ENCODE measurements at places on chromosomes 3 and 15. TPM values are rescaled to one million over a fixed set of nuclear protein-coding genes. Genes with fewer than 3 reads are reported as not detected.

The PYGO1 gene
- not detected for polyA plus RNA-seq

DNA sequence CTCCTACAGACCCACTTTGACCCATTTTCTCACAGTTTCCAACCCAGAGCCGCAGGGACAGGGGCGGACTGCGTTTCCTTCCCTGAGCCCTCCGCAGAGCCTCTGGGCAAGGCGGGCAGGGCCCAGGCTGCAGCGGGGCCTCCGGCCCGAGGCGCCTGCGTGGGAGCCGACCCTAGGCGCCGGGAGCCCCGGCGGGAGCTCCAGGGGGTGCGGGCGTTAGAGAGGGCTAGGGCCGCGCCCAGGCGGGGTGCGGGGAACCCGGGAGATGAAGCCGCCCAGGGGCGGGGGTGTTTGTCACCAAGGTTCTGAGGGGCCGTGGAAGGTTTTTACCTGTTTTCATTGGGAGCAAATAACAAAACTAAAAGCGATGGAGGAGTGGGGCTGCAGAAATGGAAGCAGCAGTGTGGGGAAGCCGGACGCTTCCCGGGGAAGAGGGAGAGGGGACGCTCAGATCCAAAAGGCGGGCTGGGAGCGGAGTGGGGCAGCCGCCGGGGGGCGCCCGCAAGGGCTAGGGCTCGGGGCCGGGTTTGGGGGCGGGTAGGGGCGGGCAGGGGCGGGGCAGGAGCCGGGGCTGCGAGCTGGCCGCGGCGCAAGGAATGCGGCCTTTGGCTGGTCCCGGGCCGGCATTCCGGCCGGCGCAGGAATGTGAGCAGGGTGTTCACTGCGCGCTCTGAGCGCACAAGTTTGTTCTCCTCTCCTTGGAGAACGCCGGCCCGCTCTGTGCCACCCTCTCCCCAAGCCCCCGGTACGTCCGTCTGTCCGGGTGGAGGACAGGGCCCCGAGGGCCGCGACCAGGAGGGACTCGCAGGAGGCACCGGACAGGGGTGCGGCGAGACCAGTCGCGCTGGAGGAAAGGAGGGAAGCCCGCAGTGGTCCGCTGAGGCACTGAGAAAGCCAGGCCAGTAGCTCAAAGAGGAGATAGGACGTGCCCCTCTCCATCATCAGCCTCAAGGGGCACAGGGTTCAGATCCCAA lies 61.1 kb downstream of the AMOTL2 start:
- H3K36me3 ChIP-seq: no peaks in the 10 kb centered on the region
- peaks cover 15% of the 10 kb centered on the region for H3K4me1 ChIP-seq
- DNase-seq: no peak
- H3K27ac ChIP-seq: no peak overlapping the region
- peak overlapping the region; percentile 44 for H3K4me3 ChIP-seq

- H3K27ac ChIP-seq: no peak overlapping the region
- H3K27me3 ChIP-seq: peaks cover 6% of the 10 kb centered on the region
- no peaks in the 10 kb centered on the region for H3K36me3 ChIP-seq
- no peak for DNase-seq
- no peak overlapping the region for H3K4me3 ChIP-seq
- no peaks in the 10 kb centered on the region for H3K4me1 ChIP-seq
These were observed 65.1 kb downstream of the MEGF11 start for GRCh38 chr15:66188464-66188863.

DNA sequence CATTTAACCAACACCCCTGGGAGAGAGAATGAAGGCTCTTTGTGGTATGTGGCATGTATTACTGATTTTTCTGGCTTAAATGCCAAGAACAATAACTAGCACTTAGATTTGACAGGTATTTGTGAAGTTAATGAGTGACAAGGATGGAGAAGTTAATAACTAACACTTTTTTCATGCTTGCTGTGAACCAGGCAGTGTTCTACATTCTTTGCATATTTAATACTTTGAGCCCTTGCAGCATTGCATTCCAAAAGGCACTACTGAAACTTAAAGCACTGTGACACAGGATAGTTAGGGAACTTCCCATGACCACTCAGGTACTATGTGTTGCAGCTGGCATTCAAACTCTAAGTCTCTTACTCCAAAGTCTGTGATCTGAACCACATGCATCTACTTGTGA lies 650.6 kb downstream of the ZPLD1 start:
- H3K4me3 ChIP-seq: no peak overlapping the region
- H3K36me3 ChIP-seq: no peaks in the 10 kb centered on the region
- no peak overlapping the region for H3K27ac ChIP-seq
- no peak for DNase-seq

The CPNE9 gene
- polyA plus RNA-seq: 0.55 TPM

The MORC1 gene
- polyA plus RNA-seq: not detected

The MRAS gene
- polyA plus RNA-seq: 8.3 TPM

The TTLL13 gene
- not detected for polyA plus RNA-seq

All from CD14-positive monocyte (primary cell).